ENCODE measurements at places on chromosomes 2 and 18.

DNA sequence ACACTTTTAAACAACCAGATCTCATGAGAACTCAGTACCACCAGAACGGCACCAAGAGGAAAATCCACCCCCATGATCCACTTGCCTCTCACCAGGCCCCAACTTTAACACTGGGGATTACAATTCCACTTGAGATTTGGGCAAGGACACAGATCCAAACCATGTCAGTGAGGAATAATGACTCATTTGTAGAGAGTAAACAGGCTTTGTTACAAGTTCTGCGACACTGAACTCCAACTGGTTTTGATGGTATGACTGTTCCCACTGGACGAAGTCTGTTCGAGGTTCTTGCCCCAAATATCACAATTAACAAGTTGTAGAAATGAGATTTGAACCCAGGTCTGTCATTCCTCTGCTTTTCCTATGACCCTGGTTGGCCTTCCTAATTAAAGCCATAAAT is 718.1 kb upstream of the ID2 start:
- no peak for DNase-seq

DNA sequence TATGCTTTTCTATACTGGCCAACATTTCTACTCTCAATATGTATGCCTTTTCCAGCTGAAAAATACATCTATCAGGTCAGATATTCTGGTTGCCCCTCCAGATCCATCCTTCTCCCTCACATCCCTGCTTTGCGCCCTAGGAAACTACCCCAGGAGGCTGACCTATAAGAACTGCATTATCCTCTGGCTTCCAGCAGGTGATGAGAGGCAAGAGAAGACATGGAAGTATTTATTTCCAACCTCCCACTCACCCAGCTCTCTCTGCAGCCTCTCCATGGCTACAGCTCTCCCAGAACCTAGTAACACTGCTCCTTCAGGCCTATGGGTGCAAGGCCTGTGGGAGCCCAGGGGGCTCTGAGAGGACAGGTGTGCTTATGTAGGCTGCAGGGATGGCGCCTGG is 42.9 kb downstream of the ARID5A start:
- DNase-seq, result no peak

DNA sequence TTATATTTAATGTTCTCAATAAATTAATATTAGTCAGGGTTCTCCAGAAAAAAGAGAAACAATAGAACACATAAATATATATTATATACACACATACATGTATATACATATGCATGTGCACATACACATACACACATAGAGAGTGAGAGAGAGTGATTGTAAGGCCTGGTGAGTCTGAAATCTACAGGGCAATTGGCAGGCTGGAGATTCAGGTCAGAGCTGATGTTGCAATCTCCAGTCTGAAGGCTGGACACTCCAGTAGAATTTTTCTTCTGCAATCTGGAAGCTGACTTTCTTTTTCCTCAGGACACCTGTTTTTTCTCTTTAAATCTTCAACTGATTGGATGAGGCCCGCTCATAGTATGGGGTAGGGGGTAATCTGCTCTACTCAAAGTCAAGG is 3.2 kb downstream of the TMEM182 start:
- DNase-seq, result no peak

DNA sequence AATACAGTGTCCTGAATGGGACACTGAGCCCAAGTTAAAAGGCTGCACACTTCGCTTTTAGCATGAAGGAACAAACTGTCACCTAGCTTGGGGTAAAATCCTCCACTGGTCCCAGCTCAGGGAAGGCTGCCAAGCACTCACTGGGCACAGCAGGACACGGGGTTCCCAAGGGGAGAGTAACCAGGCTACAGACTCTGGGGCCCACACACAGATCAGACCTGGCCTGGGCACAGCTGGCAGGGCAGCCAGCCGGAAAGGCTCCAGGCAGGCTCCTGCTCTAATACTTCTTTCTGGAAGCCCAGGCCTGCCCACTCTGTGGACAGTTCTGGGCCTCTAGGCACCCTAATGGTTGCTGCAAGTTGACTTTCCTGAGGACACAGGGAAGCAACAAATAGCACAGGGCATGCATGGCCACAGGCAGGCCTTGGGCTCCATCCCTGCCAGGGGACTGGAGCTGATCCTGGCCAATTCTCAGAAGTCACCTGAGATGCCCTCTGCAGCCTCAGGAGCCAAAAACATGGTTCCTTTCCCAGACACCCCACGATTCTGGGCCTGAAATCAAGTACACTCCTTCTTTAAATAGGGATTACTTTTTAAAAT is 18.7 kb upstream of the SULT1C3 start:
- DNase-seq, result no peak

- DNase-seq, result no peak
Measured at GRCh38 chr2:72718876-72719275, 107.0 kb downstream of the EXOC6B start.

- no peak for DNase-seq
Measured at GRCh38 chr2:132951008-132951714, 281.2 kb upstream of the LYPD1 start.

DNA sequence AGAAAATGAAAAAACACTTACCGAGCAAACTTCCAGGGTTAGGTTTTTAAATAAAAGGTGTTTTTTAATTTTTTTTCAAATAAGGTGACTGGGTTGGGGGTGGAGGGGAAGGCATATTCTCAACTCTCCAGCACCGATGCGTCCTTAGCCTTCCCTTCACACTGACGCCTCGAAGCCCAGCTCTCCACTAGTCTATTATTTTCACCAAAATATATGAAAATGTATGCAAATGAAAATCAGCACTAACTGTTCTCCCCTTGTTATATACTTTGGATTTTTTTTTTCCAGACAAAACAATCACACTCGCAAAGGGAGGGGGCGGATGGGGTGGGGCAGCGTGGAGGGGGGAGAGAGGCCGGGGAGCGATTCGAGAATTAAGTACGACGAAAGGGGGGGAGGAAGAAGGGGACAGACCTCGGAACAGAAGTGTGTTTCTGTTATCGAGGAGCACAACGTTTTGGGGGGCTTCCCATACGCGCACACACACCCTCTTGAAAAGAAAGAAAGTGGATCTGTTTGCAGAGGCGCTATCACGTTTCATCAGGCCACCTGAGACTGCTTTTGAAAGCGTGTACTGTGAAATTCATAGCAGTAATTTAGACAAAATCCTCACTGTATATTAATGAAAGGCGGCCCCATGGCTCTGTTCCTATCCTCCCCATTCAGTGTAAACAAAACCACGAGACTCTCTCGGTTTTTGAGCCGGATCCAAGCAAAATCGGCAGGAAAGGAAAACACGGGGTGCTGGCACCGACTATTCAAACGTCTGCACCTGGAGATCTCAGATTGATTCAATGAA is 2.4 kb upstream of the POU3F3 start:
- DNase-seq, result no peak

- peak; percentile 70 for DNase-seq
Measured at GRCh38 chr2:9380702-9381628, 42.4 kb downstream of the ITGB1BP1 start.

DNA sequence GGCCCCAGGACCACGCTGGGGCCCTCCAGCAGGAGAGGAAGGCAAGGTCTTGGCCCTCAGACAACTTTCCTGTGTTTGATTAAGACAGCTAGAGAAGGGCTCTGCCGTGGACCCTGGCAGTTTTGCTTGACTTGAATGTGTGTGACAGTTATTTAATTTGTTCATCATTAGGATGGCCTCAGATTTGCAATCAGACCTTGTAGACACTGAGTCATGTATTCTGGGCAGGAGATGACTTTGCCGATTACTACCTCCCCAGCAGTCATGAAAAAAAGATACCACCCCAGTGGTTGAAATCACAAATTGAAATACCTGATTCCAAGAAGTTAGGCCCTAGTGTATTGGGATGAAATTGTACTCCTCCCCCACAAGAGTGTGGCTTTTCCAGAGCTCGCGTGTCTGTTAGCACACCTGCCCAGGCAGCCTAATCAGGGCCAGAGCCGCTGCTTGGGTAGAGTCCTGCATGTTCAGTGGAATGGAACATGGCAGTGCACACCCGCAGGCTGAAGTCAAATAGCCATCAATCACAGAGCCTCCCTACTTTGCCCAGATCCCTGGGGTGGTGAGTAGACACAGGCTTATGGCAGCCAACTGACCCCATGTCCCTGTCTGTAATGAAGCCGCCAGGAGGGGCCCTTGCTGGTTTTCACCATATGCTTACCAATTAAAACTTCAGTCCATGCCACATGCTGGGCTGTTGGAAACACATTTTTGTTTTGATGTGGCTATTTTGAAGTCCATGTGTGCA is 122.5 kb downstream of the TPGS2 start:
- no peak for DNase-seq

DNA sequence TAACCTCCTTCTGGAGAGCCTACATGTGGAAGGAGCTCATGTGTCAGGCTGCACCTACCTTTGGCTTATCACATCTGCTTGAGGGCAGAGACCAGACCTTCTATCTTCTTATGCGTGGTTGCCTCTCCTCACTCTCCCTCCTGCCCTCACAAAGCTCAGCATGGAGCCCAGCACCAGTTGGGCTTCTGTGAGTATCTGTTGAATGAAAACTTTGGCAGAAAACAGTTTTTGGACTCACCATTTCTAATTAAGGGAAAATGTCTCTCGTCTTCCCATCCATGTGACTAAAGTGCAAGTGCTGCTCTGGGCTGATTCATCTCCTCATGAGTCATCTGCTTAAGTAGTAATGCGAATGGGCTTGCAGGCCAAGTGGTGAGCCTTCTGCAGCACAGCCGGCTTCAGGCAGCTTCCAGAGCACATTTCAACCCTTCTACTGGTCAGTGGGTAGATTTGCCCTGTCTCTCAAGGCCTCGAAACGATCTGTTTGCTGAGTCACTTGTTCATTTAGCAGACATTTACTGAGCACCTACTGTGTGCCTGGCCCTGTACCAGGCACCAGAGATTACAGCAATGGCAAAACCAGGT is 102.6 kb downstream of the VSNL1 start:
- DNase-seq, result no peak

DNA sequence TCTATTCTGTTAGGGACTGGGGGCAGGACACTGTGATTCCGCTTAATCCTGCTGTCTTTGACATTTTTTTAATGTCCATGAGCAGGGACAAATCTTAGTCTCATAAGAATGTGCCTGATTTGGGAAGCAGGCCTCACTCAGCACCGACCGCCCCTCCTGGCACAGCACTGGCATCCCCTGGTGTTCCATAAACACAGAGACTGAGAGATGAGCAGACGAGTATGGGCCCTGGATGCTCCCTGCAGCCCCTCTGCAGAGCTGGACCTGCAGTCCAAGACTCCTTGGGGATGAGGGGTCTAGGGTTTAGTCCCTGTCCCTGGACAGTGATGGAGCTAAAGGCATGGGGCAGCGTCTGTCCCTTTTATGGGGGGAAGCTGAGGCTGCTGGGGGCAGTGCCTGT is 81.6 kb downstream of the NDUFA10 start:
- peak; percentile 27 for DNase-seq

DNA sequence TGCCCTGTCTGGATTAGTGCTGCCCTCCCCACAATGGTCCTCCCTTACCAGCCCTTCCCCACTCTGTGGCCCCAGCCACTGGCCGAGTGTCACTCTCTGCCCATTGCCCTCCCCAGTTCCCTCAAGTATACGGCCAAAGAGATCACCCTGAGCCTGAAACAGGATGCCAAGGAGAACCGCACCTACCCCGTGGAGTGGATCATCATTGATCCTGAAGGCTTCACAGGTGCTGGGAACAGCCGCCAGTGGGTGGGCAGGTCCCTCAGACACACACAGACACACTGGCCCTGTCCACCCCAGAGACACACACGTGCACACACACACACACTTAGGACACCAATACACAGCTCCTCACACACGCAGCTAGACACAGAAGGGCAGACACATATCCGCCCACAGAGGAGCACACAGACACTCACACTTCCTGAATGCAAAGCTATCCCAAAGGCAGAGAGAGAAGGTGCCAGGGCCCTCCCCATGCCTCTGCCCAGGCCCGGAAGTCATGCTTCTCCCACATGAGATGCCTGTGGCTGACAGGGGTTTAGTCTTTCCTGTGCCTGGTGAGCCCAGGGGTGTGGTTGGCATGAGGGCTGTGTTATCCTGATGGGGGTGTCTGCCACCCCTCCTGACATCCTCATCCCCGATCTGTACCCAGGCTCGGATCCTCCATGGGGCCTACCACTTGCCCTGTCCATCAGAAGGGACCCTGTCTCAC is 2.9 kb downstream of the CHRND start:
- DNase-seq, result no peak

DNA sequence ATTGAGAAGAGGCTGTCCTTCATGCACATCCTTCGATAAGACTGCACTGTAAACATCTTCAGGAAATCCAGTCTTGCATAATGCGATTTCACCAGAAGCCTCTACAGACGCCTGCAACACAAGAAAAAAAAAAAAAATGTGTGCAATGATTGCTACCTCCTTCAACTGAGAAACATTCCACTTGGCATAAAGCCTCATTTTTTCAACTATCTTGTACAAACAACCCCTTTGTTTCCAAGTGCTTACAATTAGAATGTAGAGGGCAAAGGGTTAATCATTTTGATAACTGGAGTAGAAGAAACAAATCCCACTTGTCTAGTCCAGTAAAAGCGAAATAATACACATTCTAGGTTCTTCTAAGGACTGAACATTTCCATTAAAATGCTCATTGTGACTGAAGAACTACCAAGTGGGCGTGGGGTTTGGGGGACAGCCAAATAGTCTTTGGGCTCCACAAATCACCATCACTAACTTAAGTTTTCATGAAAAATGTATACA is 29.2 kb downstream of the CDH2 start:
- no peak for DNase-seq

DNA sequence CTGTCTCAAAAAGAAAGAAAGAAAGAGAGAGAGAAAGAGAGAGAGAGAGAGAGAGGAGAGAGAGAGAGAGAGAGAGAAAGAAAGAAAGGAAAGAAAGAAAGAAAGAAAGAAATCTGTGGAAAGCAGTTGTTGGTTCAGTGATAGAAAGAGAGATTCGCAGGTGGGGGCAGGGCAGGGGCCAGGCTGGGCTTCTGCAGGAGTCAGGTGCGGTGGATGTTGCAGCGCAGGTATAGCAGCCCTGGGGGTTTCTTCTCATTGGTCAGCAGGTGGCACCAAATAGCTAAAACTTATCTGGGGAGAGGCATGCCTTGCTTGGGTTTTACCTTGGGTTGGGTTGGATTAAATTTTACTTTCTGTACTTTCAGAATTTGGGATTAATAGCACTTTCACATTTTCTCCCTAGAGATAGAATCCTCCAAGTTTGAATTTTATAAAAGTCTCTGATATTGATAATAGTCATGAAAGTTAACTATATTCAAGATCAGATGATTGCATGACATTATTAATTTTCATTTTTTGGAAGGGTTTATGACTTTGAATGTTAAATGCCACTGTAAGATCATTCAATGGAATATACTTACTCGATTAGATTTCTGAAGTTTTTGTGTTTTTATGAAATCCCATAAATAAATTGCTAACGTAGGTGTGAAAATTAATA is 66.6 kb downstream of the SPTBN1 start:
- DNase-seq, result no peak

- DNase-seq, result no peak
Measured at GRCh38 chr18:75204732-75205513, 4.0 kb downstream of the PTGR3 start.

DNA sequence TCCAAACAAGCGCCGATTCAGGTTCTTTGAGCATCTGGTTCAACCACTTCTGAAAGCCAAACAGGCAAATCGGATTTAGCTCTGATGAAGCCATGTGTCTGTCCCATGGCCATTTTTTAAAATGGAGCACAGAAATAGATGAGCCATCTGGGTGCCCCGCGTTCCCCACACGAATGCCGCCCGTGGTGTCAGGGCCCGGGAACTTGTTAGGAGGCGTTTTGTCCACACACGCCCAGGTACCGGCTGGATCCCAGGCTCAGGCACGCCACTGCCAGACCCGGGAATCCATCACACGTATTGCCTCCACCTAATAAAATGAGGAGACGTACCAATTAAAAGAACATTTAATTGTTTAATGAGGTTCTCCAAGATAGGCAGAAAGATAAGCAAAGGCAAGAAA is 374.4 kb upstream of the SALL3 start:
- DNase-seq, result no peak

- no peak for DNase-seq
Measured at GRCh38 chr2:16214391-16214790, 274.0 kb downstream of the MYCN start.

Data from sciatic nerve (tissue), 2 donors.